ENCODE measurements at places on chromosomes 3 and 15.
A peak's percentile ranks its signal among the peaks of the same experiment; 100 is the strongest.

GRCh38 chr15:22845289-22845900, 6.9 kb downstream of the NIPA2 start:
- no peak for DNase-seq

DNA sequence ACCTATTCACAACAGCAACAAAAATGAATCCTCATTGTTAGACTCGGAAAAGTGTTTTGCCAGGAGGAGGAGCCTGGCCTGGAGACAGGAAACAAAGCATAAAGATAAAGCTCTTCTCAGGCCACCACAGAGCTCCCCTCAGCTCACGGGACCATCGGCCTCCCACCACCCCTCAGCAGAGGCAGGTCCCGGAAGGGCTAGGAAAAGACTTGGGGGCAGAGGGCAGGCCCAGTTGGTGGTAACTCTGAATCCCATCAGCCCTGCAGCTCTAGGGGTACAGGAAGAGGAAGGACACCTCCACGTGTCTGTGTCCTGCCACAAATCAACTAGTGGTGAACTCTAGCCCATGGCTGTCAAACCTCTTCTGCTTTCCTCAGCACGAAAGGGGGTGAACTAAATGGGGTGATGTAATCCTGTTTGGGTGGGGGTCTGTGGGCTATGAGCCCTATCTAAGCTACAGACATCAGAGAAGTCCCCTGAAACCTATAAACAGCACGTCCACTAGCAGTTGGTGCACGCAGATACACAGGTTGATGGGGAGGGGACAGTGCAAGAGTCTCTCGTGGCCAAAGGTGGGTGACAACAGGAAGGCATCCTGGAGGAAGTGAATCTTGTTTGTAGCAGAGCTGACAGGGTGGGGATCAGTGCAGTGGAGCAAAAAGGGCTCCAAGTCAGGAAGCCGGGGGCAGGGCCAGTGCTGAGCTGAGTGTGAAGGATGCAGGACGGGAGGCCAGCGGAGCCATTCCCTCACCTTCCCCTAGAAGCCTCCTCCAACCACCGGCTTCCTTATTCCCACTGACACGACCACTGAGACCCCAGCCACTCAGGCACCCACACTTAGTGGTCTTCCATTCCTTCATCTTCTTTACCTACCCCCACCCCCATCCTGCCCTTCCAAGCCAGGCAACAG, 111.1 kb upstream of the HACD2 start:
- no peak for DNase-seq

DNA sequence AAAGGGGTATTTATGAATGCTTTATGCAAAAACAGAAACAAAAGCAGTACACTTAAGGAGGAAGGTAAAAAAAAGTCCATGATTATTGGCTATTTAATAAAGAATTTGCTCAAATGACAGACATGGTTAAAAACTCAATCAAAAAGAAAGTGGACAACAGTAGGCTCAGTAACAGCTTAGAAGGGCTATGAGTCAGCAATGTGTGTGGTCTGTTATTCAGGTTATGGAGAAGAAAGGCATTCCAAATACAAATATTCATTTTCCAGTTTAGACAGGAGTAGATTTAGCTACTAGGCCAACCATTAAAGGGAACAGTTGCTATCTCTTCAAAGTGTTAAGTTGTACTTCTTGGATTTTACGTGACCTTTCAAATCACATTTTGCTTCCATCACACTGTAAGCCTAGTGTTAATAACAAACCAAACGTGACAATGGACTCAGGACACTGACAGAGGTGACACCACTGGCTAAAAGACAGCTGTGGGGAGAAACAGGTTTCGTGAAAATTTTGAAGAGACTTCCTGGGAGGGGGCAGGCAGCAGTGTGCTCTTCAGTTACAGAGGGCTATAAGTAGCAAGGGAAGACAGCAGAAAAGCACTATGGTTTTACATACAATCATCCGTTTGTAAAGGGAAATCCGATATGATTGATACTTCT, 41.7 kb upstream of the MYO5C start:
- no peak for DNase-seq

DNA sequence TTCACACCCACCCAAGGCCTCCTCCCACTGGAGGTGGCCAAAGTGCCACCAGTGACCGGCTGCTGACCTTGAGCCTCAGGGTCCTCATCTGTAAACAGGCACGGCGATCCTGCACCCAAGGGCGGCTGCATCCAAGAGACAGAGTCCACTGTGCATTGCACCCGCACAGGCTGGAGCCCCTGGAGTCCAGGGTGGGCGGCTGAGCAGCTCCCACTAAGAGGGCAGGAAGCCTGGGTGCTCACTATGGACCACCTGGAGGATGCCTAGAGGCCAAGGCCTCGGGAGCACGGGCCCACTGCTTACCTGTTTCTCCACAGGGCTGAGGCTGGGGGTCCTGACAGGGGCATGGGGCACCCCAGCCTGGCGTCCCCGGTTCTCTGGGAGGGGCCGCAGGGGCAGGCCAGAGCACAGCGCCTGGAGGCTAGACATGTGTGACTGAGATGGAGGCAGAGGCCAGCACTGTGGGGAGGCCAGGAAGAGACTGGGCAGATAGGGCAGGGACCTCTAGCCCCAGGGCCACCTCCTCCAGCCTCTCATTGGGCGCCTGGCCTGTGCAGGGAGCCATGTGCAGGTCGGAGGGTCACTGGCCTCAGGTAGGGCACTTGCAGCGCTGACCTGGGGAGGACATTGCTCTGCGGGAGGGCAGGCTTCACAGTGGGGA, at the start of gene UROC1:
Gene UROC1, minus strand, starts transcription at position 483 of the 661 bp plus-strand sequence. Its CDS starts 54 bp downstream, at position 429.
- no peak for DNase-seq

DNA sequence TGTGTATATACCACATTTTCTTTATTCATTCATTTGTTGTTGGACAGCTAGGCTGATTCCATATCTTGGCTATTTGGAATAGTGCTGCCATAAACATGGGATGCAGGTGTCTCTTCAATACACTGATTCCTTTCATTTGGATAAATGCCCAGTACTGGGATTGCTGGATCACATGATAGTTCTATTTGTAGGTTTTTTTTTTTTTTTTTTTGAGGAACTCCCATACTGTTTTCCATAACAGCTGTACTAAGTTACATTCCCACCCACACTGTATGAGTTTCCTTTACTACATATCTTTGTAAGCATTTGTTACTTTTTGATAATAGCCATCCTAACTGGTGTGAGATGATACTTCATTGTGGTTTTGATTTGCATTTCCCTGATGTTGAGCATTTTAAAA, 437.7 kb downstream of the DIPK2A start:
- no peak for DNase-seq

- DNase-seq = no peak
Observed at GRCh38 chr15:43292375-43293078, 25.8 kb upstream of the TGM5 start.

DNA sequence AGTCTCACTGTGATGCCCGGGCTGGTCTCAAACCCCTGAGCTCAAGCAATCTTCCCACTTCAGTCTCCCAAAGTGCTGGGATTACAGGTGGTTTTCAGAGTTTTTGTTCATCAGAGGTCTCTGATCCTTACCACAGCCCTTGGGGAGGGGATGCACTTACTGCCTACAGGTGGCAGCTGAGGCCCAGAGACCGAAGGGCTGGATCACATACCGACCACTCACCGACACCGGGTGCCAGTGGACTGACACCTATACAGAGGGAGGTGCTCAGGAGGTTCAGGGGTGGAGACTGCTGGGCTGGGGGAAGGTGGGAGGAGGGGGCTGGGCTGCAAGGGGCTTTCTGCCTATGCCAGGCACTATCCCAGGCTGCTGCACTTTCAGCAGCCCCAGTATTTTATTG, 19.5 kb downstream of the DUSP7 start:
- no peak for DNase-seq

DNA sequence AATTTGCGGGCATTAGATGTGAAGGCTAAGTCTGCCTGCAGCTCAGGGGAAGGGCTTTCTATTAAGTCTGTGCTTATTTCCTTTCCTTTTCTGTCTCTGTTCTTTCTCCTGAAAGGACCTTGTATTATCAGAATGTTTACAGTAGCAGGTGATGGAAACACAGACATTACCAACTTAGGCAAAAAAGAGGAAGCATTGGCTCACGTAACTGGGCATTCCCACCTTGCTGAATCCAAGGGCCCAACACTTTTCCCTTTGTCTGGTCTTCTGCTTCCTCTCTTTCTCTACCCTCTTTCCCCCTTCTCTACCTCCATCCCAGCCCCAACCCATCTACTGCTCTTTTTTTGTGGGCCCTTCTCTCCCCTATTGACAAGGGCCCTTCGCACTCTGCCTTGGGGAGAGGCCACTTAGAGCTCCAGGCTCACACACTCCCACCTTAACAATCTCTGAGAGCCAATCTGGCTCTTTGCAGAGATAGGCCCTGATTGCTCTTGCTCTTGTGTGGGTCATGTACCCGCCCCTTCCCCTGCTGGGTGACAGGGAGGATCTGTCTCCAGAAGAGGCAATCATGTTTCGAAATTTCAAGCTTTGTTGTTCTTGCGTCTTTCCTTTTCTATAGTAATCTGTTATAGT, 35.0 kb downstream of the ACAA1 start:
- no peak for DNase-seq

DNA sequence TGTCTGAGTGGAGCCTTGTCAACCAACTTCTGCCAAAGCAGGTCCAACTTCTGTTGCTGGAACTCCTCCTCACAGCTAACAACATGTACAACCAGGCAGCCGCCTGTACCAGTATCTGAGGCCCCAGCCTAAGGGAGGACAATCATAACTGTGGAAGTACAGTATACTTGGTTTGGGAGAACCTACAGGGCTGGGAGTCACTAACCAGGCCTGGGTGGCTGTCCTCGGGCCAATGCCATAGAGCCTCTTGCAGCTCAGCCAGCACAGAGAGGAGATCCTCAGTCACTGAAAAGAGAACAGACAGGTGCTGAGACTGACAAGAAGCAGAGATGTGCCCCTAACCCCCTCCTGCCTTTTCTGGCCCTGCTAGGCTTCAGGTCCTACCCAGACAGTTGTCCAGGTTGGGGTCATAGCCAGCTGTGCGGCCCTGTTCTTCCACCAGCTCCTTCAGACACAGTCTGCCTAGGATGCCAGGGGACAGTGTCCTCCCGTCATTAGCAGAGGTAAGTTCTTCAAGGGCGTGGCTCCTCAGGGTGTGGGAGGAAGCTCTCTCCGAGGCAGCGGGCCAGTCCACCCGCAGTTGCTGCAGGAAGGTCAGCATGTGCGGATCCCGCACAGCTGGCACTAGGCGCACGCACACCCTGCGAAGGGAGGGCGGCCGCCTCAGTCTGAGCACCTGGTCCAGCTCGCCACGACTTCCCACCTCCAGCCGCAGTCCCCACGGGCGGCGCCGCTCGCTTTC, 980 bp downstream of the DALRD3 start:
- DNase-seq = no peak

GRCh38 chr15:44015545-44016305, 179.3 kb downstream of the FRMD5 start:
- no peak for DNase-seq

GRCh38 chr3:12187448-12188327, 29.0 kb upstream of the TIMP4 start:
- peak; percentile 27 for DNase-seq

DNA sequence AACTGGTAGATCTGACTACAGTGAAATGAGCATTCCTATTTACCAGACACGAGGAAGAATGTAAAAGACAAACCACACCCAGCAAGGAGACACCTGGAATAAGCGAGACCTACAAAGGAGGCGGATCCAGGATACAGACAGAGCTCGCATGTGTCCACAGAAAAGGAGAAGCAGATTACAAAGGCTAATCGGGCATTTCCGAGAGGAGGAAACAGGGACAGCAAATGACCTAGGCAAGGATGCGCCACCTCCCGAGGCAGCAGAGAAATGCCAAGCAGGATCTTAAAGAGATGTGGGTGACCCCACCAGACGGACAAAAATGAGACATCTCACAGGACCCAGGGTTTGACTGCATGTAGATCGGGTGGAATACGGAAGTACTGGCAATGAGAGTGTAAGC, 63.2 kb upstream of the IQSEC1 start:
- no peak for DNase-seq

DNA sequence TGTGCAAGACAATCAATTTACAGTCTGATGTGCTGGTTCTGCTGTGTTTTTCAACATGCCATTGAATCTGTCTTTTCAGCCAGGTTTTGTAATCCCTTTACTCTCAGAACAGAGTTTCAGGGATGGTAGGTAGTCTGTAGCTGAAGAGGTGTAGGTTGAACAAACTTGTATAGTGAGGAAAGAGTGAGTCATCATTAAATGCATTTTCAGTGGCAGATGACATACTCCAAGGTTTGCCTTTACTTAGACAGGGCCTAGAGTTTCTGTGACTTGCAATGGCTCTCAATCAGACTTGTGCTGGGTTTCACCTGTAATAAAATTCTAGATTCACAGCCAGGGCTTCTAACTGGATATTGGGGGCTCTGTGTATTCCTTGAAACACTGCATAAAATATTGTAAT, 94.6 kb downstream of the CYP19A1 start:
- no peak for DNase-seq

DNA sequence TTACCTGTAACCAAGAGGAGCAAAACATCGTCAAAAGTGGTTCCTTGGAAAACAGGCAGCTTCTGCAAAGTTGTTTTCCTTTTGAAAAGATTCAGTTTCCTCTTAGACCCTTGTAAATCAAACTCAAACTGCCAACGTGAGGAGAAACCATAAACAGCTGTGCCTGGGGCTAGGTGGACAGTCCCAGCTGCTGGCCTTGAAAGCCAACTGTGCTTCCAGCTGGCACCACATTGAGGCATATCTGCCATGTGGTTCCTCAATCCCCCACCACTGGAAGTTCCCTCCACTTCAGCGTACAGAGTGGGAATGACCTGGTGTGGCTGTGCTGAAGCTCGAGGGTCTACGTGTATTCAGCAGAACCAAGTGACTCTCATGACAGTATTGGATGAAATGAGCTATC, 40.9 kb downstream of the HRH1 start:
- no peak for DNase-seq

- DNase-seq = no peak
Observed at GRCh38 chr3:181757694-181758306, 46.1 kb downstream of the SOX2 start.

Measured in activated CD4-positive, alpha-beta T cell treated with anti-CD3 and anti-CD28 coated beads, Interleukin-2, amount 50 U/mL, for 24 hours (primary cell).